Bronchial epithelial cell (primary cell): ENCODE measurements at places on chromosomes 16 and 17.

DNA sequence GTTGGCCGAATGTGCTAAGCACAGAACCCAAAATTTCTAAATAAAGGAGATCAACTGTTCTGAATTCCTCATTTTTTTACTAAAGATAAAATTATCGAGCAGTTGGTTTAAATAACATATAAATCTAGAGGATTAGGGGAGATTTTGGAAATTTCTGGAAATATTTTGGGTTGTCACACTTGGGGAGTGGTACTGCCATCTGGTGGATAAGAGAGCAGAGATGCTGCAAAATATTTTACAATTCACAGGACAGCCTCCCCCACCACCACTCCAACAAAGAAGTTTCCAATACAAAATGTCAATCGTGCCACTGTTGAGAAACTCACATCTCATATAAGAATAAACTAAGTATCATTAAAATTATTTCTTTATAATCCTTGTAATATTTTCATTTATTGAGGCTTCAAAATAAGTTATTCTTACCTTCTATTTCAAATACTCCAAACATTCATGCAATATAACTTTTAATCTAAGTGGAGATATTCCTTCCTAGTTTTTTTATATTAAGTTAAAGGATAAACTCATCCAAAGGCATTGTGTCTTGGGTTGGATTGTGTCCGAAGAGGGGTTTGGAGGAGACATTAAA lies 17.0 kb upstream of the ABCA8 start:
- DNase-seq, result peak; percentile 12

DNA sequence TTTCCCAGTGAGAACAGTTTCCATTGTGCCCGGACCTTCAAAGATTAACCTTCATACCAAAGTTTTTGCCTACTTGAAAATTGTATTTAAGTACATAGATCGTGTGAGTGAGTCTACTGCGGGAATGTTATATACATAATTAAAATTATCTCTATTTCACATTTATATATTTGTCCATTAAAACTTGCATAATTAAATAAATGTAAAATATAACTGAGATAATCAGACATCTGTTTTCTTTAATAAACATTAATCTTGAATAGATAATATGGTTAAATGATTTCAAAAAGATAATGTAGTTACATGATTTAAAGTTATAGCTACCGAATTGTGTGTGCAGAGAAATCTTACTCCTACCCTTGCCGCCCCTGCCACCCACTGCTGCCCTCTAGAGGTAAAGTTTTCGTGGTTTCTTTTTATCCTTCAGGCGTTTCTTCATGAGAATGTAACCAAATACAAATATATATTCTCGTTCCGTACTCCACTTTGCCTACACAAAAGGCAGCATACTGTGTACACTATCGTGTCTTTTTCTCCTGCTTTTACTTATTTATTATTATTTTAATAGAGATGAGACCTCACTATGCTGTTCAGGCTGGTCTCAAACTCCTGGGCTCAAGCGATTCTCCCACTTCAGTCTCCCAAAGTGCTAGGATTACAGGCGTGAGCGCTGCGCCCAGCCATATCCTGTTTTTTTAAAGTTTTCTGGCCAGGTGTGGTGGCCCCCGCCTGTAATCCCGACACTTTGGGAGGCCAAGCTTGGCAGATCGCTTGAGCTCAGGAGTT lies 35.6 kb downstream of the RPA1 start:
- DNase-seq, result peak; percentile 34

- DNase-seq, result no peak
These were observed 38.7 kb upstream of the STH start for GRCh38 chr17:45960311-45960710.

DNA sequence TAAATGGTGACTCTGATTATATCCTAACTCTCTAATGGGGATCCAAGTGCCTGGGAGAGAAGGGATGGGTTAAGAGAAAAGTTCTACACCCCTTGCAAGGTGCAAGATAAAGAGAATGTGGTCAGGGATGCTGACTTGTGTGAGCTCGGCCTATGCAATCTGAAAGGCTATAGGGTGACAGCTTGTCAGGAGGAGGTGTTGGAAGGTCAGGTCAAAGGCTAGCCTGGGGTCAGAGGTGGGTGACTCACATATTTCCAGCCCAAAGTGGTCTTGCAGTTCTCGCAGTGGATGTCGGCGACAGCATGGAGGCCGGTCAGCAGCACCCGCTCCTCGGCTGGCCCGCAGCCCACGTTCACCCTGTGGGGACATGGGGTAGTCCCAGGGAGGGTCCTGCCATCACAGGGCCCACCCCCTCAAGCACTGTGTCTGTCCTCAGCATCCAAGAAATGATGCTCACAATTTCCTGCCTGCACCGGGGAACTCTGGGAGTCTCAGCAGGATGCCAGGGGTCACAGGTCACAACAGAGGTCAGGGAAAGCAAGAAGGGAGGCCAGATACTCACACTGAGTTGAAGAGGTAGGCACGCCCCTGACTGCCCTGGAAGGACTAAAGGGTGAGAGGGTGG lies 1.4 kb downstream of the YPEL3 start:
- no peak for DNase-seq

- DNase-seq, result no peak
These were observed 7.4 kb downstream of the LASP1 start for GRCh38 chr17:38877130-38877851.

GRCh38 chr17:60630352-60630751 lies 30.4 kb downstream of the PPM1D start:
- DNase-seq, result no peak

DNA sequence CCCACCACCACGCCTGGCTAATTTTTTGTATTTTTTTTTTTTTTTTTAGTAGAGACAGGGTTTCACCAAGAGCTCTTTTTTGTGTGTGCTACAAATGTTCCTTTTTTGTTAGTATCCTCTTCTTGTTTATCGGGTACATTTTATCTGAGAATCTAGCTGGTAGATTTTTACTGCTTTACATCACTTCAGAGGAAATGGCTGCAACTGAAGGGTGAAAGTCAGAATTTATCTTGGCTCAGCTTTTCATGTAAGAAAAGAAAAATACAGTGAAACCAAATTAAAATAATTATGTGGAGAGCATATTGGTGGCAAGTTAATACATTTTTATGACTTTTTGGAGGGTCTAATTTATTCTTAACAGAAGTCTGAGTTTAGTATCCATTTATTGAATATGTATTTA lies 26.0 kb downstream of the CBFB start:
- no peak for DNase-seq

DNA sequence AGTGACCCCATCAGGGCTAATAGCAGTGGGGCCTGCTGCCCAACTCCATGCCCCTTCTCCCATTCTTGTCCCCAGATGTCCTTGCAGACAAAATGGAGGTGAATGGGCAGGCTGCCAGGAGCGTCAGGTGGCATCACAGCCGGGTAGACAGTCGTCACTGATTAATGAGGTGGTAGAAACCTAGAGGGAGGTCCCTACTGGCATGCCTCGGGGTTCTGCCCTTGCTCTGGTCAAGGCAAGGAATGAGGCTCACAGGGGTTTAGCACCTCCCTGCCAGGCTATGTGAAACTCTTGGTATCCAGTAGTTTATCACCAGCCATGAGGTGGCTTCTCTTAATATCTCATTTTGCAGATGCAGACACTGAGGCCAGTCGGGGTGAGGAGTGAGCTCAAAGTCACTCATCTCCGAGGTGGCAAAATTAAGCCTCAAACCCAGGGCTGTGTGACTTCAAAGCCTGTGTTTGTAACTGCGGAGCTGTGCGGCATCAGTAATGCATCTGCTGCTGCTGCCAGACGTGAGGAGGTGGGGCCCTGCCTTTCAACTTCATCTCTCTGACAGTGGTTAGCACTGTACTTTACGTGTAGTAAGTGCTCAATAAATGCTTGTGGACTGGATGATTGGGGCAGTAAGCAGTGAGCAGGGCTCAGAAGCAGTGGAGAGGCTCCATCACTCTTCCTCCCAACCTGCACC lies 21.3 kb downstream of the RAI1 start:
- DNase-seq, result no peak

DNA sequence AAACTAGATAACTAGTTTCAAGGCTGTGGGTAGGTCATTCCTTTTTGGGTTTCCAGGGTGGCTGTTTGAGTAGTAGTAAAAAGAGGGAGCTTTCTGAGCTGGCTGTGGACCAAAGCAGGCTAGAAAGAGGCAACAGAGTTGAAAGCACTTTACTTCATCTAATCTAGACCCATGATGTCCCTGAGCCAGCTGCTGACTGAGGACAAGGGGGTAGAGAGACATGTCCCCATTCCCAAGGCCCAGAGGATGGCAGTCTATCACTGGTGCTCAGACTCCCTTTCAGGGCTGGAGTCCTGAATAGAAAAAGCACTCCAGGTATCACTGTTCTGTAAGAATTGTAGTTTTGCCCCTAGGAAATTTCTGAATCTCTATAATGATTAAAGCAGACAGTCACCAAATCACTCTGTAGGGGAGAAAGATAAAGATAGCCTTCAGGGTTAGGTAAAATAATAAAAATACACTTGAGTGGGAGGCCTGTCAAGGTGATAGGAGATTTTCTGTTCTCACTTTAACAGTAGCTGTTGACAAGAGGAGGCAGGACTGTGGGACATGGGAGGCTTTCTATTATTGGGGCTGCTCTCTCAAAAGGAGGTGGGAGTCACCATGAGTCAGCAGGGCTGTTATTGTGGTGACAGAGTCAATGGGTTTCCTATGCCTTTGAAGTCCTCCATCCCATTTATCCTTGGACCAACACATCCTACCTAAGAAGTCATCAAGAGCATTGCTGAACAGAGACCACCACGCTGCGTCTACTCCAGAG lies 190.2 kb upstream of the MPHOSPH6 start:
- no peak for DNase-seq

- DNase-seq, result no peak
These were observed 26.0 kb downstream of the FCSK start for GRCh38 chr16:70480127-70481105.

DNA sequence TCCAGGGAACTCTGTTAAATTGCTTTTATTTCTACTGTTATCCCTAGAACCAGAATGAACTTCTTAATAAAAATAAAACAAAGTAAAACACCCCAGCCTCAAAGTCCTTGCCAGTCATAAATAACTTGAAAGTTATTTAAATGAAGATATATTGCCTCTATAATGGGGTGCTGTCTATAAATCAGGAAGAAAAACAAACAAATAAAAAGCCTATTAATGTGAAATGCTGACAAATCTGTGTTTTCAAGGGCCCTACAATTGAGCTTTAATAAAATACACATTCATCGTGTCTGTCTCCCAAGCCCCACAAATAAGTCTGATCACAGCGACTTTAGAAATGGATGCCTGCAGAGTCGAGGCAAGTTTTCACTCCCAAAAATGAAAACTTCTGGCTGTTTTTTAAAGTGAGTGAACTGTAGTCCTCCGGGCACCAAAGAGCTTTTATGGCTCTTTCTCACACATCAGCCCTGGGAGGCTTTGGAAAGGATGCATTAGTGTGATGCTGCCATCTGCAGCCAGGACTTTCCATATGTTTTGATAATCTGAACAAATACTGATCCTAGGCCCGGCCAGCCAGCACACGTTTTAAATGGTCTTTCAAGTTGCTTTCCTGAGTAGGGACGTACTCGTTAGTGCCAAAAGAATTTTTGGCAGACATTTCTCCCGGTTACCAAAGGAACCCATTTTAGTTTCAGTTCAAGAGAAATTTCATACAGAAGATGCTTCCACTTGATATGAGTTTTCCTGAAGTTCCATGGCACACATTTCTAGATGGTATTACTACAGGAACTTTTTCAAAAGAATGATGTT lies 16.3 kb downstream of the NACA2 start:
- peak; percentile 53 for DNase-seq

DNA sequence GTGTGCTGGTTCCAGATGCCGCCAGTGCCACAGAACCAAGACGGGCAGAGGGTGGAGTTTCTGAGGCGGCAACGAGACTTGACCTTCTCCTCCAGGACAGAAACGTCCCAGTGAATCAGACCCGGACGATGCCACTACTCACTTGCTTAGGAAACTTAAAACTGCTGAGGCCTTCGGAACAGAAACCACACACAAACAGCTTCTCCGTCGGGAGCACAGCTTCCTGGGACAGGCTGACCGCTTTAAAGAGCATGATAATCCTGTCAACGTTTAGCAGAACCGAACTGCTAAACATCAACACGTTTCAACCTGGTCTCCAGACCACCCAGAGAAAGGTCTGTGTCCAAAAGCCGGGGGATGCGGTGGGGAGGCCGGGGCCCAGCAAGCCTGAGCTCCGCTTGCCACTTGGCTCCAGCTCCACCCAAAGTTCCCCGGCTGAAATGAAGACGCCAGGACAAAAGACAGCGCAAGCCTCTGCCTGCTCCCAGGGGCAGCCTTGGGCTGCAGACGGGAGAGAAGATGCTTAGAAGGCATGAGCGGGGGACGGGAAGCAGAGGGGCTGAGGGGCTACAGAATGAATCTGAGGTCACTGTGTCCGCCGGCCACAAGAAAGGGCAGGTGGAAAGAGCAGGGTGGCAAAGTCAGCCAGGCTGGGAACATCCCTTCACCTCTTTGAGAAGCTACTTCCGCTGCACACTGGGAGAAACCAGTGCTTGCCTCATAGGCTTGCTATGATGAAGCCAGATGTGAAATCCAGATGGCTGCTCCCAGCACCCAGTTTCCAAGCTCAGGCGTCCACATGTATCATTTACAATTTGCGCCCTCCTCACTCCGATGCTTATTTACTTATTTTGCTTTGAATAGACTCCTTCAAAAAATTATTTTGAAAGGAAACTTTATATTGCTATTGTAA lies 69.0 kb downstream of the MRM3 start:
- peak; percentile 41 for DNase-seq

DNA sequence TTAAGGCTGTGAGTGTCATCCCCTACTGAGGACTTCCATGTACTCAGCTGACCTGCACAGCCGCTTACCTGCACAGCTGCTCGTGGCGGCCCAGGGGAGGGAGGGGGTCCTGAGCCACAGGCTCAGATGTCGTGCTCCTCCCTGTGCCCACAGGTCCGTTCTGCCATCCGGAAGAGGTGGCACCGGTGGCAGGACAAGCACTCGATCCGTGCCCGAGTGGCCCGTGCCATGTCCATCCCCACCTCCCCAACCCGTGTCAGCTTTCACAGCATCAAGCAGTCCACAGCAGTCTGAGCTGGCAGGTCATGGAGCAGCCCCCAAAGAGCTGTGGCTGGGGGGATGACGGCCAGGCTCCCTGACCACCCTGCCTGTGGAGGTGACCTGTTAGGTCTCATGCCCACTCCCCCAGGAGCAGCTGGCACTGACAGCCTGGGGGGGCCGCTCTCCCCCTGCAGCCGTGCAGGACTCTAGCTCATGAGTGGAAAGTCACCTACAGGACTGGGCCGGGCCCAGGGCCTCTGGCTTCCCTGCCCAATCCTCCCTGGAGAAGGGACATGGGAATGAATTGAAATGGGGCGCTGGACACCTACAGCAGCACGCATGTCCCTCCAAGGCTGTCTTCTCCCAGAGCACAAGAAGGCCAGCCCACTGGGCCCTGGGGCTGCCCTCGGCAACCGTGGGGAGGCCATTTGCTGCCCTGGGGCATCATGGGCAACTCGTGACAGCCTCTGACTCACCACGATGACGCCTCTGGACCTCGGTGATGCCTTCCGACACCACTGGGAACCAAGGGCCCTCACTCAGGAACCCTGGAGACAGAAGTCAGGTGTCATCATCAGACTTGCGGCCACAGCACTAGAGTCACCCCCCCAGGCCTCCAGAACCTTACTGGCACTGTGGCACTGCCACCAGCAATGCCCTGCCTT lies 9.9 kb upstream of the SPPL2C start:
- DNase-seq, result no peak

DNA sequence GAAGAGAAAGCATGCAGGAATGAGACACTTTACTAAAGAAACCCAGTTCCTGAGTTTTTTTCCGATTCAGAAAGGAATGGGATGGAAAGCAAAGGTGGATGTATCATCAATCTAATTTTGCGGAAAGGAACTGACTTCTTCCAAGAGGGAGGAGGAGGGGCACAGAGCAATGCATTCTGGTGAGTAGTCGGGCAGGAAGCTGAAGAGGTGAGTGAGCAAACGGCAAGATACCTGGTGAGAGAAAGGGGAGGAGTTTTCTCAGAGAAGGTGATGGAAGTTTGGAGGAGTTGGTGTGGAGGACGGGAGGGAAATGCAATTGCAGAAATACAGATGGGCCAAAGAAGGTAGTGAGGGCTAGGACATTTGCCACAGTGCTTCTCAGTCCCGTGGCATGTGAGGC lies 713.2 kb downstream of the KCNJ2 start:
- DNase-seq, result peak; percentile 5
